ENCODE measurements at places on chromosomes 3 and 15. TPM values are rescaled to one million over a fixed set of nuclear protein-coding genes. Genes with fewer than 3 reads are reported as not detected.

DNA sequence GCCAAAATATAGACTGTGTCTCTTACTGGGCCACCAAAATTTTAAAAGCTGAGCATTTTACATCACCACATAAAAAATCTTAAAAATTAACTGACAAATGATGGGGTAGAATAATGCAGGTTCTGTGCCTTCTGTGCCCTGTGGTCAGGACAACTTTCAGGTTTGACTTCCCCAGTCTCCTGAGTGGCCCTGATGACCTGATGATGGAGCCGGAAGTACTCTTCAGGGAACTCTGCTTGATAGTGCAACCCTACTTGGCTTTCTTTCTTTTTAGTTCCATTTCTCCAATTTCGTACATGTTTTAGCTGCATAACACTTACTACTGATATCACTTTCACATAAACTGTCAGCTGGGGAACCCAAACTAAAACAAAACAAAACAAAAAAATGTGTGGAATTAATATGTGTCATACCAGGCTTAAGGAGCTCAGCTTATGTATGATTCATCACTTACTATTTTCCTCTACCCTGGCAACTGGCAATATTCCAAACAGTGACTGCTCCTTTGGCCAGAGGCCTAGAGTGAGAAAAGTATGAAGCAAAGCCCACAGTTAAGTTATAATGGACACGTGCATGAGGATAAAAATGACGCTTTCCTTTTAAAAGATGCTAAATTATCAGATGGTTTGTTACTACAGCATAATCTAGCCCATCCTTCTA, 194.3 kb downstream of the BCHE start:
- no peak for DNase-seq
- H3K4me1 ChIP-seq = no peaks in the 10 kb centered on the region
- H3K27me3 ChIP-seq = no peaks in the 10 kb centered on the region
- no peak overlapping the region for H3K4me3 ChIP-seq
- H3K36me3 ChIP-seq = no peaks in the 10 kb centered on the region

GRCh38 chr15:99167201-99167600, 62.3 kb downstream of the SYNM start:
- H3K27me3 ChIP-seq = no peaks in the 10 kb centered on the region
- H3K4me3 ChIP-seq = no peak overlapping the region
- DNase-seq = no peak
- no peak overlapping the region for H3K27ac ChIP-seq
- peaks cover 16% of the 10 kb centered on the region for H3K4me1 ChIP-seq
- H3K36me3 ChIP-seq = no peaks in the 10 kb centered on the region

DNA sequence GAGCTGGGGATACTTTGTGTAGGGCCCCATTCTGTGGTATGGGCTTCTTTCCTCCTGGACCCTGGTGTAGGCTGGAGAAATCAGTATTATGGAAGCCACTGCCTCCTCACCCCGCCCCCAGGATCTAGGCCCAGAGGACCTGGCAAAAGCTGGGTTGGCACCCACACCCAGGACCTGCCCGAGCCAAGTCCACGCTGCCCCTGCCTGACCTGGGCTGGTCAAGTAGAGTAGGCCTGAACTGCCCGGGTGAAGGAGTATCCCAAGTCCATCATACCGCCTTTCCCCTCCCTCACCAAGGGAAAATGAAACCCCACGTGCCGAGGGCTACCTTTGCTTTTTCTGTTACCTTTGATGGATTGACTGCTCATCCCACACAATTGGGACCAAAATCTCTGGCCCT, 37.7 kb upstream of the TRAK1 start:
- H3K36me3 ChIP-seq = no peaks in the 10 kb centered on the region
- DNase-seq = no peak
- peaks cover 13% of the 10 kb centered on the region for H3K4me1 ChIP-seq
- H3K27me3 ChIP-seq = no peaks in the 10 kb centered on the region
- H3K4me3 ChIP-seq = no peak overlapping the region

Gene CHDH
- 0.41 TPM for total RNA-seq

DNA sequence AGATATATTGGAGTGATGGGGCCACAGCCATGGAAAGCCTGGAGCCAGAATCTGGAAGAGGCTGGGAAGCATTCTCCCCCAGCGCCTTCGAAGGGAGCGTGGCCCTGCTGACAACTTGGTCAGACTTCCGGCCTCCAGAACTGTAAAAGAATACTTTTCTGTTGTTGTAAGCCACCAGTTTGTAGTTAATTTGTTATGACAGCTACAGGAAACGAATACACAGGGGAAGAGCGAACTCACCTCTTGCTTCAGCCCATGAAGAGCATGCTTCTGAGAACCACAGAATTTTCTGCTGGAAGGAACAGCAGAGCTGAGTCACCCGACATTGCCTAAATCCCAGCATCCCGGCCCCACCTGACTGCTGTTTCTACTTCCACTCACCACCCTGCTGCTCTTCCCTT, 501.7 kb downstream of the SHQ1 start:
- H3K27ac ChIP-seq = no peak overlapping the region
- no peaks in the 10 kb centered on the region for H3K27me3 ChIP-seq
- DNase-seq = peak; percentile 17

DNA sequence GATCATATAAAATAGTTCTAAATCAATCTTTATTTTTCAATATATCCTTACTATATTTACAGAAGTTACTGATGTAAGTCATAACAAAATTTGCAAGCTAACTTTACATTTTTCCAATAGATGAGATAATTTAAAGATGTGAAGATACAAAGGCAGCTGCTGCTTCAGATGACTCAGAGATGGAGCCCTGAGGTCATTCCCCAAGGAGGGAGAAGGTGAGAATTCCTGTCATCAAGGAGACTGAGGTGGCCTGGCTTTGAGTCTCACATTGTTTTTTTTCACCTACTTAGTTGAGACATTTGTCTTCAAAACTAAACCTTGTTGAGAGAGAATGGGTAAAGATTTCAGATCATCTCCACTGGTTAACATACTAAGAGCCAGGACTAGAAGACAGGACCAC, 3.9 kb upstream of the SAMD7 start:
- peaks cover 3% of the 10 kb centered on the region for H3K27me3 ChIP-seq
- no peak overlapping the region for H3K27ac ChIP-seq
- no peak for DNase-seq
- no peaks in the 10 kb centered on the region for H3K4me1 ChIP-seq
- H3K36me3 ChIP-seq = peaks cover 3% of the 10 kb centered on the region
- H3K4me3 ChIP-seq = no peak overlapping the region

DNA sequence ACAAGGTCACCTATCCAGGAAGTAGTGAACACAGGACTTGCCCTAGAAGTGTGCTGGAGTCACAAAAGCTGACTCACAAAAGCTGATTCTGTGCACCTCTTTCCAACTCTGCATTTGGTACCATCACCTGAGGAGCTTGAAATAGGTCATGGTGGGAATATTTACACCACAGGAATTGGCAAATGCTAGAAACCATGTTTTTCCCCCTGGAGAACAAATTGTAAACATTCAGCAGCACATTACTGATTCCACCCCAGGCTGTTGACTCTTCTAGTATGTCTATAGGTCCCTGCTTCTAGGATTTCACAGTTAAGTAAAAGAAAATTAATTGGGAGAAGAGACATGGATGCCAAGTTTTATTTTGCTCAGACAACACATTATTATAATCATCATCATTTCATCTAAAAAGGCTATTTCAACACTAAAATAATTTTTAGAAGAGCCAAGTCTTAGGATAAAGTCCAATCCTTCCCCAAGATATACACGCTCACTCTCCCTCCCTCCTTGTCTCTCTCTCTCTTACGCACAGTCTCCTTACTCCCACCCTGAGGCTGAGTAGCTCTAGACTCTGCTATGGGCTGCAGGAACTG, 24.7 kb downstream of the CACNA2D2 start:
- H3K27ac ChIP-seq = no peak overlapping the region
- DNase-seq = no peak
- no peaks in the 10 kb centered on the region for H3K36me3 ChIP-seq
- H3K4me1 ChIP-seq = peaks cover 13% of the 10 kb centered on the region

DNA sequence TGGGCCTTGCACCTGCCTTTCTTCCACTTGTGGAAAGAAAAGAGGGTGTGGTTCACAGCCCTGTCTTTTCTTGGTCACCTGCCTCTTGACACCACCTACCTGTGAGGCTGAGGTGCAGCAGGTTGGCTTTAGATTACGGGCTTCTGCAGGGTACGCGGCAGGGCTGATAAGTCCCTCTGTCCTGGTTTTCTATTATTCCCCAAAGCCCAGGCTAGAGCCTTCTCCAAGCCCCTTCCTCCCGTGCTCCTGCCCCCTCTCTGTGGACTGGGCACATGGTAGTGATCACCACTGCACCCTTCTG, 44.8 kb upstream of the HACD2 start:
- peaks cover 2% of the 10 kb centered on the region for H3K36me3 ChIP-seq
- peaks cover 1% of the 10 kb centered on the region for H3K27me3 ChIP-seq
- H3K4me1 ChIP-seq = no peaks in the 10 kb centered on the region
- no peak overlapping the region for H3K27ac ChIP-seq
- no peak overlapping the region for H3K4me3 ChIP-seq

DNA sequence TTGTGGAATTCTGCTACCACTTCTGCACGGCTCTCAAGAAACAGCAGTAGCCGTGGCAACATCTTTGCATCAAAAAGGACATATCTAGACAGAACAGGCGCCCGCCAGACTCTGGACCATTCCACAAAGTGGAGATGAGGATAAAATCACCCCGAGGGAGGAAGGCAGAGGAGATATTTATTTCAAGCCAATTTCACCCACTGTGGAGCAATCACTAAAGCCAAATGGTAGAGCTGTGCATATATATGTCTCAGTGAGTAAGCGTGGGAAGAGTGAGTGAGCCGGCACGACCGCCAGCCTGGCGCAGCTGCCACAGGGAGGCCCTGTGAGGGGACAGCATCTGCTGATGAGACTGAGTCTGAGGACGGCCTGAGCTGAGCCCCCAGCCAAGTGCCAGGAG, 111.3 kb downstream of the MEGF11 start:
- H3K27me3 ChIP-seq = peaks cover 2% of the 10 kb centered on the region
- no peak overlapping the region for H3K27ac ChIP-seq
- DNase-seq = no peak
- H3K4me1 ChIP-seq = peaks cover 2% of the 10 kb centered on the region
- H3K4me3 ChIP-seq = no peak overlapping the region
- no peaks in the 10 kb centered on the region for H3K36me3 ChIP-seq

Gene MANF
- 162 TPM for total RNA-seq

DNA sequence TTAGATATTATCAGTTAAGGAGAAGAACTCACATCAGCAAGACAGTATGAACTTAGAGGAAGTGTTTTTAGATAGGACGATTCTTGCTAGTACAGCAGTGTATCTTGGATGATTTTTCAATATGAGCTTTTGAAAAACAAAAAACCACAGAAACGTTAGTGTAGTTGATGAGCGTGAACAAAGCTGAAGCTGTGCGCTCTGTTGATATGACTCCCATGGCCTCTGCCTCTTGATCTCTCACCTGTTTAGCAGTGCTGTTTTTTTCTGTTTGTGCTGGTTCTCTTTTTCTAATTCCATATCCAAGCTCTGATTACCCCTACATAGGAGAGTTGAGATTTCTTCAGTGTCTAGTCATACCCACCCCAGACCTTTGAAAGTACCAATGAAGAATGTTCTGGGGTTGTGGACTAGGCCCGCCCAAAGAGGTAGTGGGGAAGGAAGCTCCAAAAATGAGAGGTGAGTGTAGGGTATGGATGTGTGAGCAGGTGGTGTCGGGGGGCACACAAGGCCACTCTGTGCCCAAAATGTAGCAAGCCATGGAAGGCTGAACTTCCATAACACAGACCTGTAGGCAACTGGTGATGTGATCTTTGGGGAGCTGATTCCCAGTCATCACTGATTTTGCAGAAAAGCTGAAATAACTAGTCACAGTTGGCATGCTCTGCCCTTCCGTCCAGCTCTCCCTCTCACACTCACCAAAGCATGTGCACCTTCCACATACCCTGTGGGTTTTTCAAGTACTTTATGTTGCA, 20.0 kb upstream of the CMTM7 start:
- H3K4me3 ChIP-seq = no peak overlapping the region
- peak overlapping the region; percentile 78 for H3K27ac ChIP-seq
- no peaks in the 10 kb centered on the region for H3K27me3 ChIP-seq
- peak; percentile 27 for DNase-seq
- no peaks in the 10 kb centered on the region for H3K36me3 ChIP-seq
- peaks cover 26% of the 10 kb centered on the region for H3K4me1 ChIP-seq

Gene CASR
- total RNA-seq = 0.14 TPM

GRCh38 chr3:162489853-162490252, 993.2 kb downstream of the OTOL1 start:
- H3K4me1 ChIP-seq = no peaks in the 10 kb centered on the region
- no peak overlapping the region for H3K27ac ChIP-seq
- no peak for DNase-seq

Gene SRGAP3
- 2.2 TPM for total RNA-seq

DNA sequence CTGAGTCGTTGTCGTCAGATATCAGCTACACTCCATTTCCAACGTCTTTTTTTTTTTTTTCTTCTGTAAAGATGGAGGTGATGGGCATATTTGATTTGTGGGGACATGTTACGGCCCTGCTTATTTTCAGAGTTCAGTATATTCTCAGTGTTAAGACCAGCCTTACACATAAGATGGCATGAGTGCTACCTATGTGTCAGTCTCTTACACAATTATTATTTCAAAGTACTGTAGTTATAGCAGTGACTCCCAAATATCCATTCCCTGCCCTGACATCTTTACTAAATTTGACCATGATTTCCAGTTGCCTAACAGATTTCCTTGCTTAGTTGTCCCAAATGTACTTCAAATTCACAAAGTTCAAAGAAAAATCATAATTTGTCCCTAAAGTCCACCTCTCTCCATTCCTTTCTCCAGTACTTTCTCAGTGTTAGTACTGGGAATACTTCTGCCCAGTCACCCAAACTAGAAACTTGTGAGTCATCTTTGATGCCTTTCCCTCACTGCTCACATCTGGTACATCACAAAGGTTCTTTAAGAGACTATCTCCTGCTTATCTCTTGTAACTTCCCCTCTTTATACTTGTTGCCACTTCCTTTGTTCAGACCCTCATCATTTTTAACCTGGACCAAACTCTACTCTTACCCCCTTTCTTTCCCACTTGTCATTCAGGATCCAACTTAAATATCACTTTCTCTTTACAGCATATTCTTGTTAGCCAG, 67.0 kb downstream of the ZNF609 start:
- peaks cover 63% of the 10 kb centered on the region for H3K4me1 ChIP-seq
- no peak for DNase-seq
- H3K27me3 ChIP-seq = no peaks in the 10 kb centered on the region

GRCh38 chr3:195043607-195044339, 227.2 kb downstream of the XXYLT1 start:
- H3K4me3 ChIP-seq = no peak overlapping the region
- no peaks in the 10 kb centered on the region for H3K36me3 ChIP-seq
- H3K27me3 ChIP-seq = peaks cover 2% of the 10 kb centered on the region
- no peaks in the 10 kb centered on the region for H3K4me1 ChIP-seq
- H3K27ac ChIP-seq = no peak overlapping the region

Gene ITIH3
- total RNA-seq = not detected

GRCh38 chr3:119145500-119146167, at the start of gene TEX55:
TSS of gene TEX55 (plus strand) at chr3:119146165. CDS start at chr3:119146190, 25 bp downstream.
- no peak within 1 kb of the TSS for H3K27ac ChIP-seq
- H3K27me3 ChIP-seq = no peaks in the 10 kb centered on the region
- no peaks in the 10 kb centered on the region for H3K36me3 ChIP-seq
- DNase-seq = no peak
- H3K4me3 ChIP-seq = no peak within 1 kb of the TSS
